AG20443 (cell line): ENCODE measurements at places on chromosomes 1 and 21.

- DNase-seq: no peak
These were observed 126.6 kb downstream of the C1orf21 start for GRCh38 chr1:184513421-184513820.

GRCh38 chr1:10643607-10644306 is 152.7 kb downstream of the CASZ1 start:
- no peak for DNase-seq

- no peak for DNase-seq
These were observed 8.7 kb upstream of the RPL11 start for GRCh38 chr1:23682946-23683345.

DNA sequence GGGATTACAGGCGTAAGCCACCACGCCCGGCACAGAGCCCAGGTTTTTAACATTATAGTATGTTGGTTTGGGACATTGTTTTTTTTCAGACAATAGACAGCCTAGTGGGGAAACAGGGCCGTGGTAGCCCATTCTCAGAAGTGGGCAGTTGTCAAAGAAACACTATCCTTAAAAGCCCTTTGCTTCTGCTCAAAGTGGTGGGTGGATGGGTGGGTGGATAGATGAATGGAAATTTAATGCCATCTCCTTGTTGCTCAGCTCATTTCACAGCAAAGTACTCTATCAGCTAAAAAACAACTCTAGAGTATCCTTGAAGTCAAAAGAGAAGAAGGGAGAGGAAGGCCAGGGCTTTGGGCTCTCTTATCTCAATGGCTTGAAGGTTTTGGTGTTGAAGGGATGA is 137.8 kb downstream of the RRAGC start:
- DNase-seq: no peak

DNA sequence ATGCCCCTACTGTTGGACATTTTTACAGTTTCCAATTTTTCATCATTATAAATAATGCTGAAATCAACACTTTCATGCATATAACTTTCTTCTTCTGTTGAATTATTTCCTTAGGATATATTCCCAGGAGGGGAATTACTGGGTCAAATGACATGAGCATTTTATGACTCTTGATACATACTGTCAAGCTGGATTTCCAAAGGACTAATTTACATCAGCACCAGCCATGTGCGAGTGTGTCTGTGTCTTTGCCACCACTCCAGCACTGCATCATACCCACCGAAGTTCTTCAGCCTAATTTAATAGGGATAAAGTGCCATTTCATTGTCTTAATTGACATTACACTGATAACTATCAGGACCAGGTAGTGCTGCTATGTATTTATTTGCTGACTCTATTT is 146.7 kb downstream of the CSMD2 start:
- no peak for DNase-seq

- no peak for DNase-seq
These were observed 21.9 kb downstream of the LYST start for GRCh38 chr1:235844776-235845175.

- no peak for DNase-seq
These were observed 328.8 kb downstream of the KCTD3 start for GRCh38 chr1:215895893-215896292.

DNA sequence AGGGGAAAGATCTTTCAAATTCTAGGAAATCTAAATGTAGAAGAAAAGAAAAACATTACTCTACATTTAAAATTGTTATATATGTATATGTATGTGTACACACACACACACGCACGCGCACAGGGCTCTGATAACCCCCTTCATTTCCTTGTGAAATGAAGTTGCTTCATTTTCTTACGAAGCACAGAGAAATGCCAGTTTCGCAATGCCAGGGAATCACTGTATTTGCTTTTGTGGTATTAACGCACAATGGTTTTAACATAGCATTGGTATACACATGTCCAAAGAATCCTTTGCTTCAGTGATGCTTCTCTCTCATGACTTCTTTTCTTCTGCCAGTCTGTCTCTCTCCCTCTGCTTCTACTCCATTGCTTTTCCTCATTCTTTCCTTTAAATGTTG is 8.4 kb upstream of the DDAH1 start:
- no peak for DNase-seq

GRCh38 chr1:245671966-245672767 is 517.4 kb downstream of the KIF26B start:
- DNase-seq: no peak

DNA sequence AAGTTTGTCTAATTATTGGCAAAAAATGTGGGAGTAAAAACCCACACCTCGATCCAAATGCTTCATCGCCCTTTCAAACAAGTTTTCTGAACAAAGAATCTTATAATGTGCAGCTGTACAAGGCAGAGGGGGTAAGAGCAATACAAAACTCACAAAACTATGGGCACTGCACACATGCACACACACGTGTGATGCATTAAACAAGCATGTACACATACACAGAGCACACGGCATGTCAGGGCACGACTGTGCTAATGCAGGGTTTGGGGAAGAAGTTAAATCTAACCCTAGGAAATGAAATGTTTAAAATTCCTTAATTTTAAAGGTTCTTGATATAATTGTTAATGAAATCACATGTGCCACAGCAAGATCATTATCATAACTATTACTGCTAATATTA is 264.0 kb downstream of the SEC16B start:
- no peak for DNase-seq

GRCh38 chr1:37691497-37692077 is 729 bp upstream of the CDCA8 start:
- DNase-seq: peak; percentile 24

DNA sequence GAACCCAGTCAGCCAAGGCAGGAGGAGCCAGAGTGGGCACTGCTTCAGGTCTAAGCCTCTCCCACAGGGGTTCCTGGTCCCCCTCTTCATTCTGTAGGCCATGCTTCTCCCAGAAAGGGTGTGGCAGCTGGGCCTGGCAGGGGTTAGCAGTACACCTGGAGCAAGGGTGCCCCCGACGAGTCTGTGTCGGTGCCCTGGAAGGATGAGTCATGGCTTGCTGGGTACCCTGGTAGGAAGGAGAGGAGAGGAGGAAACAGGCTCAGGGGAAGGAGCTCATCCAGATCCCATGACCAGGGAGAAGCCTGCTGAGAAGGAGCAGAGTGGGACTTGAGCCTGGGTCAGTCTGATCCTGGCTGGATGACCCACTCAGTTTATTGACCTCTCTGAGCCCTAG is 10.3 kb downstream of the KDF1 start:
- no peak for DNase-seq

- DNase-seq: peak; percentile 87
These were observed 1.3 kb downstream of the SH2D2A start for GRCh38 chr1:156815307-156815826.

GRCh38 chr1:192303029-192303428 is 13.8 kb upstream of the RGS21 start:
- no peak for DNase-seq

GRCh38 chr1:235910357-235911299 is 43.9 kb upstream of the LYST start:
- peak; percentile 89 for DNase-seq

DNA sequence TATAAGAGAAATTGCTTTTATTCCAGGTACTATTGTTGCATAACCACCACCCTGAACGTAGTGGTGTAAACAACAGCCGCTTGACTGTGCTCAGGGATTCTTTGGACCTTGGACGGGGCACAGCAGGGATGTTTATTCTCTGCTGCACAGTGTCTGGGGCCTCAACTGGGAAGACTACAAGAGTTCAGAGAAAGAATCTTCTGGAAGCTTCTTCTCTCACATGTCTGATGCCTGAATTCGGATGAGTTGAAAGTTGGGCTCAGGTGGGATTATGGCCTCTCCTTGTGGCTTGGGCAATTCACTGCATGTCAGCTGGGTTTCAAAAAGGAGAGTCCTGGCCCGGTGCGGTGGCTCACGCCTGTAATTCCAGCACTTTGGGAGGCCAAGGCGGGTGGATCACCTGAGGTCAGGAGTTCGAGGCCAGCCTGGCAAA is 19.0 kb upstream of the SSBP3 start:
- DNase-seq: no peak

DNA sequence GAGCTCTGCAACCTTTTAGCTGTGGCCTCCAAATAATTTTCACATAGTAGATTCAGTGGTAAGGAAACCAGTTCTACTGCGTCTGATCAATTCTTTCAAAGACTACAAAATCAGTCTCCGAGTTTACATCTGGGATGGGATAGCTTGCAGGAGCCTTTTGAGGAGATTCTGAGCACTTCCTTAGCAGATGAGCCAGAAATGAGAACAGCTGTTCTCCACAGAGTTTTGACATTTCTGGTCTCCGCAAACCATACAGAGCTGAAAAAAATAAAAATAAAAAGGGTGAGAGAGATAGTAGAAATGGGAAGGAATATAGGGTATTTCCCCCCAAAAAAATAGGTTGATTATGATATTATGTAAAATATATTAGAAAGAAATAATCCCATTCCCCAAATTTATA is 119.3 kb downstream of the LYPLAL1 start:
- no peak for DNase-seq

- DNase-seq: peak; percentile 62
These were observed at the start of gene KCNA2 for GRCh38 chr1:110605901-110606656. KCNA2 (minus strand) TSS chr1:110606358; CDS start chr1:110604782, 1,576 bp downstream.

GRCh38 chr1:236103646-236104218 is 38.6 kb upstream of the GPR137B start:
- DNase-seq: peak; percentile 84

- DNase-seq: no peak
These were observed 81.0 kb upstream of the PLD5 start for GRCh38 chr1:242605521-242605920.

GRCh38 chr1:34744851-34745250 is 10.0 kb upstream of the GJB5 start:
- DNase-seq: no peak

- DNase-seq: peak; percentile 27
These were observed 94.4 kb upstream of the KRTAP19-8 start for GRCh38 chr21:31132574-31133242.

- no peak for DNase-seq
These were observed 770.7 kb upstream of the CXADR start for GRCh38 chr21:16742131-16742641.

DNA sequence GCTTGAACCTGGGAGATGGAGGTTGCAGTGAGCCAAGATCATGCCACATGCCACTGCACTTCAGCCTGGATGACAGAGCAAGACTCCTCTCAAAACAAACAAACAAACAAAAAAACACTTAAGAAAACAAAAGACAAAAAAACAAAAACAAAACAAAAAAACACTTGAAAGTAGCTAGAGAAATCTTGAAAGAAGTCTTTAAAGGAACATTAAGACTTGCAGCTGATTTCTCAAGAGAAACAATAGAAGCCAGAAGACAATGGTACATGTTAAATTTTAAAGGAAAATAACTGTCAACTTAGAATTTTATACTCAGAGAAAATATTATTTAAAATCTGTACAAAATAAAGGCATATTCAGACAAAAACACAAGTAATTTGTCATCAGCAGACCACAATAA is 71.3 kb downstream of the HLX start:
- DNase-seq: no peak

GRCh38 chr1:212630158-212630900 is 21.8 kb downstream of the ATF3 start:
- DNase-seq: peak; percentile 87

- DNase-seq: no peak
These were observed 261.8 kb downstream of the FOXD2 start for GRCh38 chr1:47699492-47700235.

- DNase-seq: peak; percentile 87
These were observed 128.0 kb downstream of the TGFBR3 start for GRCh38 chr1:91757763-91758460.

GRCh38 chr1:8016210-8016894 is 9.8 kb downstream of the ERRFI1 start:
- no peak for DNase-seq

GRCh38 chr1:153260585-153261280 is 1.2 kb downstream of the LORICRIN start:
- DNase-seq: no peak

- peak; percentile 84 for DNase-seq
These were observed 83.5 kb downstream of the MAN1C1 start for GRCh38 chr1:25700144-25700523.

GRCh38 chr1:2060072-2060471 is 9.9 kb downstream of the PRKCZ start:
- DNase-seq: no peak

GRCh38 chr1:63601463-63601862 is 8.3 kb downstream of the PGM1 start:
- no peak for DNase-seq
